Suprapubic skin (tissue), 4 donors: ENCODE measurements at places on chromosomes 6 and 20. TPM values are rescaled to one million over a fixed set of nuclear protein-coding genes. Genes with fewer than 3 reads are reported as not detected.

GRCh38 chr20:33229843-33230242 lies 6.0 kb upstream of the BPIFA1 start:
- no peaks in the 10 kb centered on the region for H3K36me3 ChIP-seq
- H3K4me3 ChIP-seq: no peak overlapping the region
- no peak for DNase-seq
- H3K27ac ChIP-seq: no peak overlapping the region

GRCh38 chr20:15645816-15646215 lies 927.4 kb downstream of the KIF16B start:
- H3K4me3 ChIP-seq: no peak overlapping the region
- H3K4me1 ChIP-seq: no peaks in the 10 kb centered on the region
- H3K27ac ChIP-seq: no peak overlapping the region
- no peaks in the 10 kb centered on the region for H3K27me3 ChIP-seq
- no peak for DNase-seq

DNA sequence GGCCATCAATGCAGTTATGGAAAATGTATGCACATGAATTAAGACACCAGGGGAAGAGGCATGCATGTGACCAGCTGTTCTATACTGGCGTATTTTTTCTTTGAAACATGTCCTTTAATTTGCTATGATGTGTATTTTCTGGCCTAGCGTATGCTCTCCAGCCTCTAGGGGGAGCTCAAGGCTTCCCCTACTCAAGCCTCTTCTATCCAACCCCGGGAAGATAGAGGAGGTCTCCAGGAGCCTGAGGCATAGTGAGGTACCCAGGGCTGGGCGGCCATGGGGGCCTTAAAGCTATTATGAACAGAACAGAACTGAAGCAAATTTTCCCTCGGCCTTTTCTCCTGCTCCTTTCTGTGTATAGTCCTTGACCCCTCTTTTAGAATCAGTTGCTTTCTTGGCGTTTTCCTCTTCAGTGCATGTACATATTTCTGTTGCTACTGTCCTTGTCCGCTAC lies 528.9 kb downstream of the MAFB start:
- peaks cover 7% of the 10 kb centered on the region for H3K4me1 ChIP-seq
- DNase-seq: no peak
- no peaks in the 10 kb centered on the region for H3K27me3 ChIP-seq
- no peak overlapping the region for H3K27ac ChIP-seq

DNA sequence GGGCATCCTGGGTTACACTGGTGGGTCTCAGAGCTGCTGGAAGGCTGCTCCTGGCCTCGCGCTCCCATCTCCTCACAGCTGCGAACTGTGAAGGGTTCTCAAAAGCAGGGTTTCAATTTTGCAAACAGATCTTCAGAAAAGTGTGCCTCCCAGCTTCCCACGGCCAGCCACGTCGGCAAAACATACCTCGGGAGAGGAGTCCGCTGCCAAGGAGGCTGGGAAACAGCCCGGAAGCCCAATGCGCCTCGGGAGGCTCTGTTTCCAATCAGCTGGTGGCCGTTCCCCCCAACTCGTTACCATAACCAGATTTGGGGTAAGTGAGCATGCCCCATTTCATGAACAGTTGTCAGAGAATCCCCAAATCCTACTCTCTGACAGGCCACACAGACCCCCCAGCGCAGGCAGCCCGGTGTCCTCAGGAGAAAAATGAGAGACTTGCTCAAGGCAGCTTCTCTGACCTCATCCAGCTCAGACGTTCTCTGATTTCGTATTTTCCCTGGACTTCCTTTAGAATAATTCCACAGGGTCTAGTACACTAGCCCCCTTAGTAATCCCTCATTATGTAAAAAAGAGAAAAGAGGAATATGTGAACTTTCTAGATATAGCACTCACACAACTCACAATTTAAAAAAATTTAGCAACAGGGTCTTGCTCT lies 98.4 kb downstream of the SNX5 start:
- H3K4me1 ChIP-seq: peaks cover 34% of the 10 kb centered on the region
- H3K4me3 ChIP-seq: peak overlapping the region; percentile 7
- H3K27ac ChIP-seq: no peak overlapping the region
- H3K36me3 ChIP-seq: no peaks in the 10 kb centered on the region
- H3K27me3 ChIP-seq: no peaks in the 10 kb centered on the region
- peak; percentile 62 for DNase-seq

GRCh38 chr6:5089481-5090438 lies 4.6 kb downstream of the PPP1R3G start:
- H3K4me1 ChIP-seq: peaks cover 16% of the 10 kb centered on the region
- H3K27me3 ChIP-seq: peaks cover 20% of the 10 kb centered on the region
- no peak overlapping the region for H3K27ac ChIP-seq
- no peak for DNase-seq

DNA sequence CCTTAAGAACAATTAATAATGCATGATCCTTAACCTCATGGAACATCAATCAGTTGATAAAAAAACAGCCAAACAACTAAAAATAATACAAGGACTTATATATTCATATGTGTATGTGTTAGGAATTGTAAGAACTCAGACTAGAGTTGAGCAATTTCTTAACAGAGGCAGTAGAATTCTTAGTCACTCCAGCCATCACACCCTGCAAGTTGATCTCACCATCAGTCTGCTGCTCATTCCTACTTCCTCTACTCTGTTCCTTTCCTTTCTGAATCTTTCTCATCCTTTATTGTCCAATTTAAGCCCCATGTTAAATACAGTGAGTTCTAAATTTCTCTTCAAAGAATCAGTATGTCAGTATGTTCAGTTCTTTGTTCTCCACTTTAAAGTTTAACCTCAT lies 2.6 kb downstream of the ZNF165 start:
- no peak overlapping the region for H3K4me3 ChIP-seq
- peaks cover 7% of the 10 kb centered on the region for H3K4me1 ChIP-seq
- DNase-seq: no peak
- H3K27ac ChIP-seq: no peak overlapping the region
- H3K36me3 ChIP-seq: peaks cover 17% of the 10 kb centered on the region

- no peaks in the 10 kb centered on the region for H3K4me1 ChIP-seq
- H3K36me3 ChIP-seq: no peaks in the 10 kb centered on the region
- no peak overlapping the region for H3K27ac ChIP-seq
- no peaks in the 10 kb centered on the region for H3K27me3 ChIP-seq
These were observed 451.0 kb upstream of the SULF2 start for GRCh38 chr20:48236000-48236970.

- no peak for DNase-seq
- no peaks in the 10 kb centered on the region for H3K36me3 ChIP-seq
- H3K4me3 ChIP-seq: no peak overlapping the region
These were observed 4.1 kb downstream of the TRPC4AP start for GRCh38 chr20:35088231-35089145.

DNA sequence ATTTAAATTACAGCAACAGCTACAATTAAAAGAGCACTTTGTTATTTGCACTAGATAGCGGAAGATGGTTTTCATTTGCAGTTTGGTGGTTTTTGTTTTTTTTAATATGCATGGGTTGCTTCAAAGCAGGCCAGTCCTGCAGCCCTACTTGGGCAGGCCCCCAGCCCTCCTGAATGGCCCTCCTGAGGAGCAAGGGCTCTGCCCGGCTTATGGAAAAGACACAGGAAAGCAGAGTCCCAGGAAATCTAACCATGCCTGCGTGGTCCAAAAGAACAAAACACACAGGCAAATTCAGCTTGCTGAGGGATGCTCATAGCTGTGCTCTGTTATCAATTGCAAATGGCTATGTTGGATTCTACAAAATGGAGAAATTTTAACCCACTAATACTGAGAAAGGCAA lies 371.1 kb upstream of the ARID1B start:
- no peaks in the 10 kb centered on the region for H3K36me3 ChIP-seq
- no peaks in the 10 kb centered on the region for H3K4me1 ChIP-seq
- no peaks in the 10 kb centered on the region for H3K27me3 ChIP-seq
- no peak overlapping the region for H3K27ac ChIP-seq
- no peak overlapping the region for H3K4me3 ChIP-seq
- DNase-seq: no peak

Gene ZBP1
- total RNA-seq: 0.80 TPM

Gene TGM6
- total RNA-seq: 0.32 TPM

Gene DDO
- not detected for total RNA-seq

Gene MAS1
- not detected for total RNA-seq
